ENCODE measurements at places on chromosomes 5 and 9.
A peak's percentile ranks its signal among the peaks of the same experiment; 100 is the strongest.

DNA sequence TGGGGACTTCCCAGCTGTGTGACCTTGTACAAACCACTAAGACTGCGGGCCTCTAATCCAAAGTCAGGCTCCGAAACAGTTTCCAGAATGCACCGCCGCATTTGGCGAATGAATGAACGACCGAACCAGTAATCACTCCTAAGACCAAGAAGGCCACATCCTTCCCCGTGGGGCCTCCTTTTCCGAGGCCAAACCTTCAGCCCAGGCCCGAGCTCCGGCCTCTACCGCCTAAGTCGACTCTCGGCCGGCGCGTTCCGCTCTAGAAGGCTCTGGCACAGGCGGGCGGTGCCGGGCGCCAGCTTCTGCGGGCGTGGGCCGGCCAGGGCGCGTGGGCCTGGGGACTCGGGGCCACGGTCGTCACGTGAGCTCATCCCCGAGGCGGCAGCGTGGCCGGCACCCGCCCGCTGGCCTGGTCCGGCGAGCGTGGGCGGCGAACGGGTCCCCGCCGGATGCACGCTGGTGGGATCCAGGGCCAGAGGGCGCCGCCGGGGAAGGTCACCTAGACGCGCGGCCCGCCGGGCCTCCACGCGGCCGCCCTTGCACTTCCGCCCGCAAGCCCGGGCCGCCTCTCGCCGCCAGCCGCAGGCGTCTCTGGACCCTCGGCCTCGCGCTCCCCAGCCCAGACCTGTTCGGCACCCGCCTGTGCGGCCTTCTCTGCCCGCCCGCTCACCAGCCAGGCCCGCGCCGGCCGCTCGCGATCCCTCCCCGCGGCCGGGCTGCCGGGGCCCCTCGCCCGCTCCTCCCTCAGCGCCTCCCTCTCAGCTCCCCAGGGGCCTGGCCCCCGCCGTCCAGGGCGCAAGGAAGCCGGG, 754 bp downstream of the VDAC1 start:
- DNase-seq, result peak; percentile 19

GRCh38 chr9:117081641-117082317, 333.1 kb downstream of the ASTN2 start:
- DNase-seq, result no peak

GRCh38 chr5:59393585-59394420, 499.7 kb downstream of the PDE4D start:
- DNase-seq, result no peak

DNA sequence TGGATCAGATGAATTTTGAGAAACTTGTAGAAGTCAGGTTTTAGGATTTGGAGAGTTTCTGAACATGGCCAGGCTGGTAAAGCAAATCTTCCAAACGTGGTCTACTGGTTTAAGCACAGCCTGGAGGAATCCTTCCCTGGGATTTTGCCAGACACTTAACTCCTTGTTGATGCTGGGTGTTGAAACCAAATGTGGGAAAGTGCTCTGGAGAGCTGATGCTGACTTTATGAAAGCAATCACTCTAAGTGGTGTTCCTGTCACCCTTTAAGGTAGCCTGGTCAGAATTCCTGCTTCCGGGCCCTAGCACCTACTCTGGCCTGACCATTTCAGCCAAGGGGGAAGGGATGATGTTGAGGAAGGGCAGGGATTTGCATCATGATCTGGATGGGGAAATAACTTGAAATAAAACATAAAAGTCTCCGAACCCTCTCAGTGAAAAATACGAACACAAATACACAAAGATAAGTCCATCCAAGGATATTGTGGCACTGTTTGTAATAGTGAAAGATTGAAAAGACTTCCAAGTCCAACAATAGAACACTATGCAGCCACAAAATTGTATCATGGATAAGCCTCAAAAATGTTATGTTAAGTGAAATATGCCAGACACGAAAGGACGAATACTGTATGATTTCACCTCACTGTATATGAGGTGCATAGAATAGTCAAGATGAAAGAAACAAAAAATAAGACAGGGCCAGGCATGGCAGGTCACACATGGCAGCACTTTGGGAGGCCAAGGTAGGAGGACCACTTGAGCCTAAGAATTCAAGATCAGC, 57.7 kb downstream of the PDE6A start:
- no peak for DNase-seq

DNA sequence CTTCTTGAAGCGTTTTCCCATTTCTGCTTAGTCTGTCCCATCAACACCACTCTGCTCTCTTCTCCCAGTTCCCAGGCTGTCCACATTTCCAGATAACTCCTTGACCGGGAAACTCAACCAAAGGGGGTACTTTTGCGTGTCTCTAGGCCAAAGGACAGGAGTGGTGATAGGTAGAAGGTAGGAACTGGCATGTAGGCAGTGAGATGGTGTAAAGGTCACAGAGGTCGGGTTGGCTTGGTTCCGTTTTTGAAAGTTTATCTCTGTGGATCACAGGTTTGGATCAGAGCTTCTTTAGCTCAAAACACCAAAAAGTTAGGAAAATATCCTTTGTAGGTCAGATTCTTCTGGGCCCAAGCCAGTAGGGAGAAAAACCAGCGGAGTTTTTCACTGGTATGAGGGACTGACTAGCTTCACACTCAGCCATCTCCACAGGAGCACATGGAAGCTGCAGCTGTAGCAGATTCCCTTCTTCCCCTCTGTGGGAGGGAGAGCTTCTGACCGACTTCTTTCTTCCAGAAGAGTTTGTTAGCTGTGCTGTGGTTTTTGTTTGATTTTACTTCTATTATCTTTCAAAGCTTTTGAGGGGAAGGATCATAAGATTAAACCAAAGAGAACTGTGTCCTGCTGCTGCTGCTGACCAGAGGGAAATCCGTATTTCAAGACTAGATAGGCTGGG, 98.4 kb upstream of the DMRT1 start:
- no peak for DNase-seq

- DNase-seq, result no peak
Observed at GRCh38 chr5:4533457-4534105, 606.5 kb upstream of the ADAMTS16 start.

DNA sequence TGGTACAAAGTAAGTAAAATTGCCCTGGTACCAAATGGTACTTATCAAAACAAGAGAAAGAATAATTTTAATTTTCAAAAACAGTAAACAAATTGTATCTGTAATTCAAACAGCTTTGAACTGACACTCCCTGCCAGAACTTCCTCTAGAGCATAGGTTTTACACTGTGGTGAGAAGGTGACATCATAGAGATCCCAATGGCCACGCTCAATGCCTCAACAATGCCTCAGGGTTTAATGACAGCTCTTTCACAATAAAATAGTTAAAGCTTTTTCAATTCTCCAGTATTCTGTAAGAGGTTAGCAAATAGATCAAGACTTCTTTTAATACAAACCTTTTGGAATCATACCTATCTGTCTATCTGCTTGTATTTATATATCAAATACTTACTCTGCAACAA, 437.1 kb downstream of the PRR16 start:
- DNase-seq, result no peak

DNA sequence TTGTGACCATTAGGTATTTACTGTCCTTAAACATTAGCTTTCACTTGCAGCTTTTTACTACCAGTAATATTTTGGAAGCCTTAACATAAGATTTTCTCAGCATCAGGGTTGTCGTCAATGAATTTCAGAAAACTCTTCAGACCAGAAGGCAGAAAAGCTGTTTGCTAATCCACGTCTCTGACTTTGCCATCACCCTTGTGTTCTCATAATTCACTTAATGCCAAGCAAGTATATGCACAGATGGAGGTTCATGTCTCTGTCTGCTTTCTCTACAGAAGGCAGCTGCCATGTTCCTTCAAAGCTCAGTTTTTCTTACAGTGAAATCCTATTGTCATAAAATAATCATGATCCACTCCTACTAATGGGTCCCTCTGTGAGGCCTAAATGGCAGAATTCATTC, 37.7 kb upstream of the LRRC19 start:
- DNase-seq, result no peak

- DNase-seq, result no peak
Observed at GRCh38 chr9:115888131-115888530, 265.5 kb upstream of the PAPPA start.

DNA sequence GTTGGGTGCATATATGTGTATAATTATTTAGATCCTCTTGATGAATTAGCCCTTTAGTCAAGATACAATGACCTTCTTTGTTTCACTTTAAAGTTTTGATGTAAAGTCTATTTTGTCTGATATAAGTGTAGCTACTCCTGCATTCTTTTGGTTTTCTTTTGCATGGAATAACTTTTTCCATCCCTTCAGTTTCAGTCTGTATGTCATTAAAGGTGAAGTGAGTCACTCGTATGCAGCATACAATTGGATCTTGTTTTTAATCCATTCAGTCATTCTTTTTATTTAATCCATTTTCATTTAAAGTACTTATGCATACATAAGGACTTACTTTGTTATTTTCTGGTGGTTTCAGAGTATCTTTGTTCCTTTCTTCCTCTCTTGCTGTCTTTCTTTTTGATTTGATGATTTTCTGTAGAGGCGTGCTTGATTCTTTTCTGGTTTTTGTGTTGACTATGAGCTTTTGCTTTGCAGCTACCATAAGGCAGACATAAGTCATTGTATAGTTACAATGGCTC, 36.3 kb upstream of the FAM120A start:
- DNase-seq, result no peak

GRCh38 chr9:137436761-137437600, 4.2 kb downstream of the ENTPD8 start:
- DNase-seq, result no peak

- no peak for DNase-seq
Observed at GRCh38 chr5:160287378-160288051, 24.8 kb downstream of the CCNJL start.

DNA sequence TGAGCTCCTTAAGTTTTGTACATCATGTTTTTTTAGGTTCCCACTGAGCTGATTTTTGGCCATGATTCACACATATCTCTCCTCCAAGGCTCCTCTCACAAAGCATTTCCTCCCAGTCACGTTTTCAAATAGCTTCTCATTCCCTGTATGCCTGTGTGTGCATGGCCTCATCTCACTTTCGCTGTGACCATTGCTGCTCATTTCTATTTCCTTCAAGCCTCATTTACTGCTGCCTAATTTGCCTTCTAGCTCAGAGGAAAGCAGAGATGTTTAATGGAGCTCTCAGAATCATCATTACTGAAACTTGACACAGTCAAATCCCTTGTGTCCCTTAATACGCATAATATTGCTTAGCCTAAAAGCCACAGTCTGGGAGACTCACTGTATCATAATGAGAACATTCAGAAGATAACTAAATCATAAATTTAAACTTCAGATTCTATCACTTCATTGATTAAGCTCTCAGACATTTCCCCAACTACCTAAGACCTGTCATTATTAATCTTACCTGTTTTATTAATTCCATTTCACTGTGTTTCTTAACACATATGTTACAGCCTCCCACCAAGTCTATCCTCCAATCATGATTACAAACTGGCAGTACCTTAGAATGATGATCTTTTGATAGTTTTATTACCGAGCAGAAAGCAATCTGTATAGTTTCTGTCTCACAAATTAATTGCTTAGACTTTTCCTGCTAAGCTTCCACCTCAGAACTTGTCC, 278.3 kb upstream of the PTGER4 start:
- no peak for DNase-seq

GRCh38 chr5:129358069-129358468, 102.0 kb upstream of the ADAMTS19 start:
- DNase-seq, result no peak

DNA sequence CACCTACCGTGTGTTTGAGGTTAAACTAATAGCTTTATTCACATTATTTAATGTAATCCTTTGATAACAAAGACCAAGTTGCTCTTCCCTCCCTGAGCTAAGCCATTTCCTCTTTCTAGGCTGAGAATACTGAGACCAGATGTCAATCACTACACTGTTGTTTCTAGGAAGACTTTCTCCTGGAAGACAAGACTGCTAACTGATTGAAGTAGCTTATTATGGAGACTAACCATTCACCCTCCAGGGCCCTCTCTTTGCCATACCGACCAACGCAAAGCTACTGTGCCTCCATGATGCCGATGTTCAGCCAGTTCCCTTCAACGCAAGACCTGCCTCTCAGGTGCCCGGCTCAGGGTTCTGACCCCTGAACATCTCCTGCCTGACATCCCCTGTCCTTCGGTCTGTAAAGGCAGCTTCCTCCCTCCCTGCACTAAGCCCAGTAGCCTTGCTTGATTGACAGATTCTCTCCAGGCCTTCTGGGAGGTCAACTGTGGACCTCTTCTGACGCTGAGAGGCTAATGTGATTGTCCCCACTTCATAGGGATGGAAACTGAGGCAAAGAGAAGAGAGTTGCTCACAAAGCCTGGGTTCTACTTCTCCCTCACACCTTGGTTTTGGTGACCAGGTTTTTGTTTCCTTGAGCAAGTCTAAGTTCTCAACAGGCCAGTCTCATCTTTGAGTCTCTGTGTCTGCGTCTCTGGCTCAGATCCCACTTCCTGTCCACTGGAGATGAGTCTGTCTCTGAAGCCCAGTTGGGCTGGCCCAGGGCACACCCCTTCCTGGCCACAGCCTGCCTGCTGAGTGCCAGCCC, 259.7 kb upstream of the IRX2 start:
- no peak for DNase-seq

- no peak for DNase-seq
Observed at GRCh38 chr9:72681283-72681630, 159.8 kb downstream of the TMC1 start.

DNA sequence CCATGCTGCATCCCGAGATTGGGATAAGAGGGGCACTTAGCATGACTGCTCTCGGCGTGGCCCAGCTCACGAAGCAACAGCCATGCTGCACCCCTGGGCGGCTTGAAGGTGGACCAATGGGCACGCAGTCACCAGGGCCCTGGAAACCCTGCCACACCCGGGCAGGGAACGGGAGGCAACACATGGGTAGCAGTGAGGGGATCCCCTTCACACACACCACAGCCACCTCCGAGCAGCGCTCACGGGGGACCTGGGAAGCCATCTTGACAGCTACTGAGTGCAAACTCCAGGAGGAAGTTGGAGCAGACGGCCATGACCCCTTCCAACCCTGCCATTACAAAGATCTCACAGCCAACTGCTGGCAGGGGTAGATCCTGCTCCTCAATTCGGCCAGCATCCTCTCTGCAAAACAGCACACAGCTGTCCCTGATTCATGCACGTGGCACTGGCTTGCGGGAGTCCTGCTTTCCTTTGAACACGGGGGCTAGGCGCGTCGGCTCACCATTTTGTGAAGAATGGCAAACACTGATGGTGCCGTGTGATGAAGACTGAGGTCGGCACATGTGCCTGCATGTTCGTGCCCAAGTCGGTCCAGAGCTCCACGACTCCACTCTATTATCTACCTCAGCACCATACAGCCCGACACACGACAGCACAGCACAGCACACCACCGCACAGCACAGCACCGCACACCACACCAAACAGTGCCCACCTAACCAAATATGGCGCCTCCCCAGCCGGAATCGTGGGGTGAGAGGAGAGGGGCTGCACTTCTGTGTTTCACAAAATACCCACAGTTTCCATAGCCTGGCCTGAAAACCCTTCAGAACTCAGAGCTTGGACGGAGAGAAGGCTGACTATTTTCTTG, 5.0 kb downstream of the UBAC1 start:
- DNase-seq, result no peak

GRCh38 chr5:128378632-128379031, 159.4 kb downstream of the FBN2 start:
- DNase-seq, result no peak

- DNase-seq, result no peak
Observed at GRCh38 chr9:111362526-111362925, 32.5 kb upstream of the OR2K2 start.

GRCh38 chr9:38186404-38187115, 117.5 kb upstream of the SHB start:
- no peak for DNase-seq

All from stimulated activated CD4-positive, alpha-beta T cell treated with anti-CD3 and anti-CD28 coated beads, Interleukin-1b, Interleukin-23, amount 100 ng/mL, for 1 hour (primary cell).